CD4-positive, alpha-beta memory T cell (primary cell): ENCODE measurements at places on chromosomes 2 and 18. TPM values are rescaled to one million over a fixed set of nuclear protein-coding genes. Genes with fewer than 3 reads are reported as not detected.

DNA sequence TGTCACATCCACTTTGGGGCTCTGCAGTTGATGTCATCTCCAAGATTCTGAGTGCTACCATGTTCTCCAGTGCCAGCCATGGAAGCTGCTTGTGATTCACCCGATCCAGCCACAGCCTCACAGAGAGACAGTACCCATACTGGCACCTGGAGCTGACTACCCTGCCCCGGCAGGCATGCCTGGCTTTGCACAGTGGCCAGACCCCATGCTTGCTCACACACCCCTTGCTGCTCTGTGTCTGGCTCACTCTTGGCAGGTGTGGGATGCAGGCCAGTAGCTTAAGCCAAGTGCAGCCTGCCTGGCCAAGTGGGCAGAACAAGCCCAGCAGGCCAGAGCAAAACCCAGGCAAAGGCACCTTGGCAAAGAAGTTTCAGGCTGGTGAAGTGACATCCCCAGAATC lies 828.4 kb upstream of the VRK2 start:
- H3K4me1 ChIP-seq, result no peaks in the 10 kb centered on the region
- H3K36me3 ChIP-seq, result no peaks in the 10 kb centered on the region

- no peak for DNase-seq
- H3K27me3 ChIP-seq, result no peaks in the 10 kb centered on the region
- no peaks in the 10 kb centered on the region for H3K36me3 ChIP-seq
- H3K4me3 ChIP-seq, result no peak overlapping the region
- H3K4me1 ChIP-seq, result no peaks in the 10 kb centered on the region
Measured at GRCh38 chr2:86697551-86698104, 22.5 kb upstream of the RMND5A start.

The LBX2 gene
- total RNA-seq, result 0.30 TPM

The UGT1A4 gene
- not detected for total RNA-seq
